ENCODE measurements at places on chromosomes 7 and 10.

GRCh38 chr7:141477865-141478264 lies 73.3 kb upstream of the AGK start:
- DNase-seq = no peak

- no peak for DNase-seq
These were observed 42.6 kb upstream of the SLC35G1 start for GRCh38 chr10:93851169-93851568.

DNA sequence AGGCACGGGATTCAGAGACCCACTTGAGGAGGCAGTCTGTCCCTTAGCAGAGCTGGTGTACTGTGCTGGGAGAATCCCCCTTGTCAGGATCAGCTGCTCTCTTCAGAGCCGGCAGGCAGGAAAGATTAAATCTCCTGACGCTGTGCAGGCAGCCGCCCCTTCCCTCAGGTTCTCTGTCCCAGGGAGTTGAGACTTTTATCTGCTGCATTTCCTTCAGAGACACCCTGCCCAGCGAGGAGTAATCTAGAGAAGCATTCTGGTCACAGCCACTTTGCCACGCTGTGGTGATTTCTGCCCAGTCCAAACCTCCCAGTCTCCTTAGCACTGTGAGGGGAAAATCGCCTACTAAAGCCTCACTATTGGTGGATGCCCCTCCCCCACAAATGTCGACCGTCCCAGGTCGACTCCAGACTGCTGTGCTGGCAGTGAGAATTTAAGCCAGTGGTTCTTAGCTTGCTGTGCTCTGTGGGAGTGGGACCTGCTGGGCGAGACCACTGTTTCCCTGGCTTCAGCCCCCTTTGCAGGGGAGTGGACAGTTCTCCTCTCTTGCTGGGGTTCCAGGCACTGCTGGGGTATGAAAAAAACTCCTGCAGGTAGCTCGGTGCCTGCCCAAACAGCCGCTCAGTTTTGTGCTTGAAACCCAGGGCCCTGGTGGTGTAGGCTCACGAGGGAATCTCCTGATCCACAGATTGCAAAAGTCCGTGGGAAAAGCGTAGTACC lies 265.4 kb downstream of the ZWINT start:
- DNase-seq = no peak

- DNase-seq = no peak
These were observed 38.9 kb downstream of the POU6F2 start for GRCh38 chr7:39016609-39017008.

- DNase-seq = no peak
These were observed 5.7 kb downstream of the PON1 start for GRCh38 chr7:95318501-95319100.

DNA sequence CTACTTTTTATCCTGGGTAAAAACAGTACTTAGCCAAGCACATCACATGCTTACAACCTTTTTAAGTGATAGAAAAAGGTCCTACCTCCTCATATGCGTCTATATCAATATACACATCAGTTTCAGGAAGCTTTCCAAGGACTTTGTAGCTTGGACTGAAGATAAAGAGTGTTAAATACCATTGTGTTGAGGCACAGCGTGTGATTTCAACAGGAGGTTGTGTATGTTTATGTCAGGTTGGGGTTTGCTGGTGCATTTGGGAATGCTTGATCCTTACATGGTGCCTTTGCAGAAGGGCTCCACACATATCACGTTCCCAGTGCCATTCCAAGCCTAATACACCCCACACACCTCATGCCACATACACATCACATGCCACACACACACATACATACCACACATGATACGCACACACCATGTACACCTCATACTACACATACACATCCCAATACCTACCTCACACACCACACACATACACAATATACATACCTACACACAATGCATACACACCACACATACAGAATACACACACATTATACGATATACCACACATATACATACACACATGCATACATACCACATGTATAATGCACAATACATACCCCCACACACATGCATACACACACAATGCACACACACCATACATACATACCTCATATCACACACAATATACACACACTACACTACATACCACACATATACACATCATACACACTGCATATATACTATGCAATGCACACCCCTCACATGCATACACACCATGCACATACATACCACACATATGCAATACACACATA lies 33.1 kb downstream of the PSMC2 start:
- DNase-seq = no peak

GRCh38 chr7:45642044-45642443 lies 67.9 kb downstream of the ADCY1 start:
- DNase-seq = no peak

- no peak for DNase-seq
These were observed 34.1 kb downstream of the ANXA11 start for GRCh38 chr10:80171248-80171660.

DNA sequence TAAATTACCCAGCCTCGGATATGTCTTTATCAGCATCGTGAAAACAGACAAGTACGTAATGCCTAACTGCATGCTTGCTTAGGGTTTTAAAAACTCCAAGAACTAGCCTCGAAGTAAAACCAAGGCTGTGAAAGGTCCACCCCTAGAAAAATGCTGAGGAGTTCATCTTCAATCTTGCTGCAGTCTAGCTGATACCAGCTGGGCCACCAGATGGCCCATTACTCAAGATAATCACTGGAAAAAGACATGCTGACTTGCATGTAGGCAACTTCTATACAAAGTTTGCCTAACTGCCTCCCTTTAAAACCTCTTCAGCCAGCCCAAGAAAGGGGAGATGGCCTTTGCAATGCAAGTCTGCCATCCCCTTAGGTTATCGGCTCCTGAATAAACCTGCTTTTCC lies 614.1 kb downstream of the GALNT17 start:
- DNase-seq = no peak

GRCh38 chr7:20385126-20385525 lies 54.4 kb downstream of the ITGB8 start:
- peak; percentile 81 for DNase-seq

GRCh38 chr7:30065746-30066145 lies 37.5 kb downstream of the PLEKHA8 start:
- DNase-seq = no peak

GRCh38 chr7:101487105-101487458 lies 124.4 kb downstream of the COL26A1 start:
- DNase-seq = no peak

DNA sequence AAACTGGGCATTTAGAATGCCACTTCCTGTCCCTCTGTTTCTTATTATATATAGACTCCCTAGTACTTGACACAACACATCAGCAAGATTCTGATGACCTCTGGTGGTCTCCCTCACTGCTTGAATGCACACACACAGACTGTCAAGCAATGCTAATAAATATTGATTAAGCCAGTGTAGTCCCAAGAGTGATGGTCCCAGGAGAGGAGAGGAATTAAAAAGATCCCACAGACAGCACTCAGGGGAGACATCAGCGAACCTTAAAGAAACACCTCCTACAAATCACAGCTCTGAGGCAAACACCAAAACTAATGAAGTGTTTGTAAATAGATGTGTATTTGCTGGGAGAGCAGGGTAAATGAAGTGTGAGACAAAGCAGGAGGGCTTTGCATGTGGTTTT lies 1291.2 kb downstream of the XPNPEP1 start:
- no peak for DNase-seq

GRCh38 chr7:25809441-25809840 lies 342.6 kb upstream of the NFE2L3 start:
- no peak for DNase-seq

GRCh38 chr10:109933984-109934565 lies 10.8 kb upstream of the XPNPEP1 start:
- DNase-seq = peak; percentile 8

- no peak for DNase-seq
These were observed 63.8 kb downstream of the PALS2 start for GRCh38 chr7:24637021-24637420.

GRCh38 chr7:54846273-54846672 lies 87.3 kb upstream of the SEC61G start:
- no peak for DNase-seq

- no peak for DNase-seq
These were observed 652.2 kb upstream of the KCND2 start for GRCh38 chr7:119620769-119621168.

DNA sequence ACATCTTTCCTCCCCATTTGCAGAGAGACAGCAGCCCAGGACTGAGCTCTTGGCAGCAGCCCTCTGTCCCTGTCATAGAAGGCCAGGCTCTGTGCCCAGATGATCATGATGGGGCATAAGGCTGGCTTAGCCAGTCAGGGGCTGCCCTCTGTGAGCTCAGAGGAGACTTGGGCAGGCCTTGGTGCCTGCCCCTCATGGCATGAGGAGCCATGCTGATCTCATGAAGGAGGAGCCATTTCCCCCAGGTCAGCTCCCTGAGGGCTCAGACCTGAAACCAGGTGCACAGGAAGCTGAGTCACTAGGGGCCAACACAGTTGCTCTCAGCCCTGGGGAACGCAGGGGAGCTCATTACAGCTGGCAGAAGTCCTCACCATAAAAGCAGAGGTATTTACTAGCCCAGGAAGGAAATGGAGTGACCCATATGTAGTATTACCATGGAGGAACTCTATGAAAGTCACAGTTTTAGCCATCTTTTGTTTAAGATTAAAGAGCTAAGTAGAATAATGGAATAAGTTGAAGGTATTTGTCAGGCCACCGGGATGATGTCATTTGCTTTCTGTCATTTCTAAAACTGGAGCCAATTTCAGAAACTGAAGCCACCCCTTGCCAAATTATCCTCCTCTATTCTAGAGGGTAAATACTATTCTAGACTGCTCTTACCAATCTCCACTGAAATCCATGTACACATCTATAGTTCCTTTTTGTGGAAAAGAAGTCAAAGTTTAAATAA lies 362.4 kb upstream of the ZNF32 start:
- DNase-seq = no peak

DNA sequence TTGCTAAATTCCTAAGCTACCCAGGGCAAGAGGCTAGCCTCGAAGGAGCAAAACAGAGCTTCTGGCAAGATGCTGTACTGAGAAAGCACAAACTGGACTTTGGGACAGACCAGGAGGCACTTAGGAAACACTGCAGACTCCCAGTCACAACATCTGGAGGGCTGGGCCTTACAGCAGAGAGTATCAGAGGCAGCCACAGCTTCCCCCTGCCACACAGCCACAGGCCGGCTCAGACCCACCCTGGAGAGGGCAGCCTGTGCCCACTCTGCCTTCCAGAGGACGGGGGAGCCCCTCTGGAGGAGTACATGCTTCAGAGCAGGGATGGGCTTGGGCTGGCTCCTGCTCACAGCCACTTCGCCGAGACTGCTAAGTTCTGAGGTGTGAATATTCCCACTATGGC lies 17.4 kb downstream of the ESYT2 start:
- no peak for DNase-seq

DNA sequence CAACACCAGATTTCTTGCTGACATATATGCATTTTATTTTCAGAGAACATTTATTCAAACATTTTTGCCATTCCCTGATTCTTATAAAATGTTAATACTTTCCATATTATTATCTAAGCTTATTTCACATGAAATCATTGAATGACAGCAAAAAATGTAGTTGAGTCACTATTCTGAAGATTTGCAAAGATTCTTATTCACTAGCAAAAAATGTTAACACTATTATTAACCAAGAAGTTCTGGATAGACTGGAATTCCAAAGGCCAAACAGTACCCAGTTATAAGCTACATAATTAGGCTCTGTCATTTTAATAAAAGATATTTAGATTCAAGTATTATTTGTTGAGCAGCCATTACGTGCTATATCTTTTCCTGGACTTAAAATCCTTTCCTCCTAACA lies 4.3 kb downstream of the GSTO2 start:
- DNase-seq = no peak

DNA sequence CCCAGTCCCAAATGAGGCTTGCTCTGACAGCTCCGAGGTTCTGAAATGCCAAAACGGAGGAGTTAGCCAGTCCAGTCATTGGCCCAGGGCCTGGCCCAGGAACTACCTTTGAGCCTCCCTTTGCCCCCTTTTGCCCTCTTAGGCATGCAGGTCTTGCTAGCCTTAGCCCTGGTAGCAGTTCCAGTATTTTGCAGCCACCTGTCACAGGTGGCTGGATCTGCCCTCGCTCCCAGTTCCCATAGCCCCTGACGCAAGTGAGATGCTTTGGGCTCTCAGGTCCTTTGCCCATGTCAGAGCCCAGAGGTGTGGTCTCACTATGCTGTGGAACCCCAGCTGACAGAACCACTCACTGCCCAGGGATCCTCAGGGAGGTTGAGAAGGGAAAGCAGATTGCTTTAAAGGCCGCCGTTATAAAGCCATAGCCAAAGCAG lies 42.0 kb downstream of the GPRIN2 start:
- no peak for DNase-seq

GRCh38 chr10:60430836-60431597 lies 41.3 kb upstream of the ANK3 start:
- DNase-seq = no peak

DNA sequence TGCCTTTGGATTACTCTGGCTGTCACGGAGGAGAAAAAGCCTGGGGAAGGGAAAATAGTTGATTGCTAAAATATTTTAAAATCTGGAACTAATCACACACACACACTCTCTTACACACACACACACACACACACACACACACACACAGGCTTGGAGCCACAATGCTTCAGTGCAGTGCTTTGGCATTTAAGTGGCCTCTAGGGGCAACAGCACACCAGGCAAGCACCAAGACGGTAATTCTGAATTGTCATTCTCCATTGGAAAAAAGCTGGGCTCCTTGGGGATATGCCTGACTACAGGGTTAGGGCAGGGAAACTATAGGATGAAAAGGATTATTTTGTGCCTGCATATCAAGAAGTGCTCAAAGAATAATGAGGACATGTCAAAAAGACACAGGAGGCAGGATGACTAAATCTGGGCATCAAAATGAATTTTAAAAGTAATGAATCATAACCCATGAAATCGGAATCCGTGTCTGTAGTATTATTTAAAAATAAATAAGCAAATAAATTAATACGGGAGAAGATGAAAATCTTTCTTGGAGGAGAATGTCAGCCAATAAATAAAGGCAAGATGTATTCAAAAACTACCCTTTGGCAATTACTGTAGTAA lies 30.4 kb upstream of the DDC start:
- DNase-seq = peak; percentile 46

DNA sequence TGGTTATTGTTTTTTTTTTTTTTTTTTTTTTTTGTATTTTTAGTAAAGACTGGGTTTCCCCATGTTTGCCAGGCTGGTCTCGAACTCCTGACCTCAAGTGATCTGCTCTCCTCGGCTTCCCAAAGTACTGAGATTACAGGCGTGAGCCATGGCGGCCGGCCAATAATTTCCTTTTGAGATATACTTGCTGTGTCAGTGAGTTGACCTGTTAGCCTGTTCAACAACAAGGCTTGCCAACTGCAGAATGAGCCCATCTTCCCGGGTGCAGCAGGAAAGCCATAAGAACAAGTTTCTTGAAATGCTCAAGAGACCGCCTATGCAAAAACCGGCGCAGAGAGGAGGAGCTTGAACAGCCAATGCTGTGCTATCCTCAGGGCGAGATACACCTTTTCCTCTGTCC lies 112.5 kb downstream of the PRPF18 start:
- no peak for DNase-seq

DNA sequence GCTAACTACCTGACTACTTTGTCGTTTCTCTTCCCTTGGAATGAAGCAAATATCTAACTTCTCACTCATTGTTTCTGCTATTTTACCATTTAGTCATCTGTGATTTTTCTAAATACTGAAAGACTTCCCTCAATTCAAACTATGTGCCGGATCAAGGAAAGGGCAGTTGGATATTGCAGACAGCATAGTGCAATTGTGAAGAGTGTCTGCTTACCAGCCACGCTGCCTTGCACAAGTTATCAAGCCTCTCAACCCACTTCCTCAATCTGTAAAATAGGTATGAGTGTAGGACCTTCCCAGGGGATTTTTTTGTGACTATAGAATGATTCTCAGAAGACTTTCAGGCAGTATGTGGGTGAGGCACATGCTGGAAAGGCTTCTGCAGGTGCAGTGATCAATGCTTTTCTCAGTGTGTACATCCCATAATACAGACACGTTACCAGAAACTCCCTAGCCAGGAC lies 54.3 kb downstream of the EGFR start:
- DNase-seq = peak; percentile 70
